BJ (cell line): ENCODE measurements at places on chromosomes 1 and 21.

DNA sequence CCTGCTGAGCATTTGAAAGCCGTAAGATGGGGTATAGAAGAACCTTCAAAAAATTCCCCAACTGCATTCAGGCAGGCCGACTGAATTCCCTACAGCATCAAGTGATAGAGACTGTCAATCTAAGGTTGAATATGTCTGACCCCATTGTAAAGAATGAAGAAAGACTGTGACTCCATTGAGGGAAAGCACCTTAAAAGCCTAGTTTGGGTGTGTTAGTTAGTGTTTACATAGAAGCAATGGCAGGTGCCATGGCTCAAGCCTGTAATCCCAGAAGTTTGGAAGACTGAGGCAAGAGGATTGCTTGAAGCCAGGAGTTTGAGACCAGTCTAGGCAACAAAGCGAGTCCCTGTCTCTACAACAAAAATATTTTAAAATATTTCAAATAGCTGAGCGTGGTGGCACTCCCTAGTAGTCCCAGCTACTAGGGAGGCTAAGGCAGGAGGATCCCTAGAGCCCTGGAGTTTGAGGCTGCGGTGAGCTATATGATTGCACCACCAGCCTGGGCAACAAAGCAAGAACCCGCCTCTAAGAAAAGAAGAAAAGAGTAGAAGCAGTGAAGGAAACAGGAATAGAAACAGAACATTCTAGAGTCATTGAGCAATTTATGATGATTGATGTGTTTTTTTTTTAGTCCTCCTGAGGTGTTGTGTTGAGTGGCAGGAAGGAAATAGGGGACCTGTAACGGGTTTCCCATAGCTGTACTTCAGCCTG lies 15.4 kb downstream of the POLR3GL start:
- DNase-seq: no peak

GRCh38 chr1:58745117-58745516 lies 38.7 kb downstream of the JUN start:
- DNase-seq: no peak

- DNase-seq: no peak
Observed at GRCh38 chr1:7561331-7561921, 209.7 kb upstream of the VAMP3 start.

- no peak for DNase-seq
Observed at GRCh38 chr1:46617833-46618232, 1.2 kb upstream of the MOB3C start.

- no peak for DNase-seq
Observed at GRCh38 chr21:15539376-15539775, 190.4 kb upstream of the USP25 start.

DNA sequence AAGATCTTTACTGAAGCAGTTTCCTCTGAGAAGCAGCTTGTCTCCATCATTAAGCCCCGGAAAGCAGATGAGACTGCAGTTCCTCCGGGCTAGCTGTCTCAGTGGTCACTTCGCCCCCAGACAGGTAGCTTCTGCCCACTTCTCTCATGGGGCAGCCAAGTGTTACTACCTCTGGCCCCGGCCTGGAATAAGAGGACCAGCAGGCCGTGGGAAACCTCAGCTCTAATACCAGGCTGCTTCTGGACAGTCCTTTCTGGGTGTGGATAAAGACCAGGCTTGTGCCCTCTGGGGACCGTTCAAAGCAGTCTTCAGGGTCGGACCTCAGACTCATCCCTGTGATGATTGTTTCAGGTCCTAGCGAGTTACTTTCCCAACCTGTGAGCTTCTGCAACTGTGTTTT lies 54.8 kb downstream of the RUNX3 start:
- no peak for DNase-seq

DNA sequence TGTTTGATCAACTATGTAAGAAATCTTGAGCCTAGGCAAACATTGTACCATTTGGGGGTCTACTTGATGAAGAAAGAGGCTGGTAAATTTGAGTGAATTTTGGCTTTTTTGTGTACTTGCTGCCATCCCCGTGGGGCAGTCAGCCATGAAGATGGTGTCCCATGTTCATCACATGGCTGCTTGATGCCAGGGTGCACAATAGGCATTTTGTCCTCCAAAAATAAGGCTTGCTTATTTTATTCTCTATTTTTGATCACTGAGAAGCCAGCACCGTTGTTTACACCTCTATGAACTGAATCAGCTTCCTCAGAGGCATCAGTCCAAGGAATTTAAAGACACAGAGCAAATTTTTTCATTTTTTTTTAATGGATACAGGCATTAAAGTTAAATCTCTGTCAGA lies 1195.7 kb downstream of the AMY1C start:
- no peak for DNase-seq

DNA sequence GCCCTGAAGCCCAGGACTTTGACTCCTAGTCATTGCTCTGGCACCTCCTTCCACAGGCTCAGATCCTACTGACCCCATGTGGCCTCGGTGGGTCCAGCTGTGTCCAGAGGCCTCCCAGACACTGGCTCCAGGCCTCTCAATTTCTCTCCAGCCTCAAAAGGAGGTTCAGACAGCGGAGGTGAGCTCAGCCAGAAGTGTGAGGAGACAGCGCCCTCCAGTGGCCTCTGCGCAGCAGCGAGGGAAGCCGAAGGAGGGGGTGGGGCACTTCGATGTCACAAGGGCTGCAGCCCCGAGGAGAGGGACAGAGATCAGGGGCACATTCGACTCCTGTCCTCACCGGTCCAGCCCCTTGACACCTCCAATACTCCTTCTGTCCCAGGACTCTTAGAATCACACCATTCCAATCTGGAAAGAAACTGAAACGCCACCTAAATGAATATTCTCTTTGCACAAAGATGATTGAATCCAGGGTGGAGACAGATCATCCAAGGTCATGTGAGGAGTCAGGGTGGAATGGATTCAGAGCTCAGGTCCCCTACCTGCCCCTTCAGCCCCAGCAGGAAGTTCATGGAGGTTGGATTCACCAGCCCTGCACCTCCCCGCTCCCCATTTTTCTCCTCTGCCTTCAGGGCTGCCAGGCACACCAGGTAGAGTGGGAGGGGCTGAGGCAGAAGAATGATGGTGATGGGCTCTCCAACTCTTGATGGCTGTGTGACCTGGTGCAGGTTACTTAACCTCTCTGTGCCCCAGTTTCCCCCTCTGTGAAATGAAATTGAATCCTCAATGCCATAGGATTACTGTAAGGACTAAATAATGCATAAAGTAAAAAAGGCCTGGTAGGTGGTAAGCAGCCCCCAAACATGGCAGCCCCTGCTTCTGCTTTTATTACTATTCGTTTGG lies 34.8 kb upstream of the ZBTB40 start:
- DNase-seq: no peak

DNA sequence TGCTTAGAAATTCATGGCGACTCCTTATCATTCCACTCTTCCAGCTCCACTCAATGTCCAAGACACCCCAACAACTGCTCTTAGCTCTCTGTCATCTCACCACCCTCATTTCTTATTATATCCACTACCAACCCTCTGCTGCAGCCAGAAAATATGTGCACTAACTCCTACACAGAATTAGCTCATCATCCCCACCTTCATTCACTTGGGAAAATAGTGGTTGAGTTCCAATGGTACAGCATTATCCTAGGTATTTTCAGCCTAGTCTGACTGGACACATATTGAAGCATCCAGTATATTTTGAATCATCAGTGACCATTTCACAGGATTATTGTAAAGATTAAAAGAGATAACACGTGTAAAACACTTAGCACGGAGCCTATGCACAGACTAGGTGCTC lies 16.7 kb upstream of the VSIG8 start:
- DNase-seq: no peak

DNA sequence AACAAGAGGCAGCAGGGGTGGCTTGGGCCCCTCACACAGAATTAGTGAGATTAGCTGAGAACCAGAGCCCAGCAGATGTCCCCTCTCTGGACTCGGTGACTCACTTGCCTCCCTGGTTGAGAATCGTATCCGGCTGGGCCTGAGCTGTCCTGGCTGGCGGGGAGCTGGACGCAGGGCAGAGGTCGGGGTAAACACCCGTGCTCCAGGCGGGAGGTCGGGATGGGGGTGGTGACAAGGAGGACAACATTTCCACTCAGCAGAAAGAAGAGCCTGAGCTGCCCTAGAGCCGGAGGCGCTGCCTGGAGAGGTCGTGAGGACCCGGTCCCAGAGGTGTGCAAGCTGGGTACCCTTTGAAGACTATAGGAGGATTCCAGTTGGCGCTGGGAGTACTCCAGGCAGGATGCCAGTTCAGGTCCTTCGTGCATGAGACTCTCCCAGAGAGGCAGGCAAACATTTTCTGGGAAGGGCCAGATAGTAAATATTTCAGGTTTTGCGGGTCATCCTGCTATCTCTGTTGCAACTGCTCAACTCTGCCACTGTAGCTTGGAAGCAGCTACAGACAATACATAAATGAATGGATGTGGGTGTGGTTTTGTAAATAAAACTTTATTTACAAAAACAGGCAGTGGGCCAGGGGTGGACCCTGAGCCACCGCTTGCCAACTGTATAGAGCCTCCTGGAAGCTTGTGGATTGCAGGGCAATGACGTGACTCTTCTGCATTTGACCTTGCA lies 116.8 kb upstream of the WNT4 start:
- no peak for DNase-seq

GRCh38 chr1:5493851-5494311 lies 498.3 kb downstream of the NPHP4 start:
- DNase-seq: no peak

GRCh38 chr1:64514197-64514765 lies 44.4 kb downstream of the CACHD1 start:
- DNase-seq: peak; percentile 44

DNA sequence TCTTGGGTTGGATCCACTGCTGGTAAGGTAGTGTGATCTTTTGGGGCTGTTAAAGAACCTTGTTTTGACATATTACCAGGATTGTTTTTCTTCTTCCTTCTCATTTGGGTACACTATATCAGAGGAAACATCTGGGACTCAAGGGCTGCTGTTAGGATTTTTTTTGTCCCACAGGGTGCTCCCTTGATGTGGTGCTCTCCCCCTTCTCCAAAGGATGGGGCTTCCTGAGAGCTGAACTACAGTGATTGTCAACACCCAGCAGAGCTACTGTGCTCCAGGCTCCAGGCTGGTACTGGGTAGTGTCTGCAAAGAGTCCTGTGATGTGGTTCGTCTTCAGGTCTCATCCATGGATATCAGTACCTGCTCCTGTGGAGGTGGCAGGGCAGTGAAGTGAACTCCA lies 20.6 kb downstream of the IFI16 start:
- DNase-seq: no peak

DNA sequence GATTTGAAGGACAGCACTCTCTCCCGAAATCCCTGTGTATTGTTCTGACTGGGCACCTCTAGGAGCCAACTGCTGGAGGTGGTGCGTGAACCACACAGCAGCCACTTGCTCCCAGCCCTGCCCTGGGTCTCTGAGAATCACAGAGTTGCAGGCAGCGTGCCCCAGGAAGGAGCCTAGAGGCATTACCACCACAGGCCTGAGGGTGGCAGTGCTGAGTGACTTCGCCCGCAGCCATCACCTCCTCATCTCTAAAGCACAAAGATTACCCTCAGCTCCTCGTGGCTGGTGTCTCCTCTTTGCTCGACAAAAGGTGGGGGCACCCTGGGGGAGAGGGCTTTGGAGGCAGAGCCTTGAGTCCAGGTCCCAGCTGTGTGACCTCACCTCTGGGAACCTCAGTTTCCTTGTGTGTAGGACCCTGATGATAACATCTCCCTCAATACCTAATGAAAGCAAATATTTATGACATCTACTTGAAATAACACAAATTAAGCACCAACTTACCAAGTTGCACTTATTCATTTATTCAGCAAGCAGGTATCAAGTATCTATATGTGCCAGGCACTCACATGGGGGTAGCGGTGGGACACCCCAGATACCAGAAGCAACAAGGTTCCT lies 86.3 kb downstream of the VWA5B1 start:
- no peak for DNase-seq

DNA sequence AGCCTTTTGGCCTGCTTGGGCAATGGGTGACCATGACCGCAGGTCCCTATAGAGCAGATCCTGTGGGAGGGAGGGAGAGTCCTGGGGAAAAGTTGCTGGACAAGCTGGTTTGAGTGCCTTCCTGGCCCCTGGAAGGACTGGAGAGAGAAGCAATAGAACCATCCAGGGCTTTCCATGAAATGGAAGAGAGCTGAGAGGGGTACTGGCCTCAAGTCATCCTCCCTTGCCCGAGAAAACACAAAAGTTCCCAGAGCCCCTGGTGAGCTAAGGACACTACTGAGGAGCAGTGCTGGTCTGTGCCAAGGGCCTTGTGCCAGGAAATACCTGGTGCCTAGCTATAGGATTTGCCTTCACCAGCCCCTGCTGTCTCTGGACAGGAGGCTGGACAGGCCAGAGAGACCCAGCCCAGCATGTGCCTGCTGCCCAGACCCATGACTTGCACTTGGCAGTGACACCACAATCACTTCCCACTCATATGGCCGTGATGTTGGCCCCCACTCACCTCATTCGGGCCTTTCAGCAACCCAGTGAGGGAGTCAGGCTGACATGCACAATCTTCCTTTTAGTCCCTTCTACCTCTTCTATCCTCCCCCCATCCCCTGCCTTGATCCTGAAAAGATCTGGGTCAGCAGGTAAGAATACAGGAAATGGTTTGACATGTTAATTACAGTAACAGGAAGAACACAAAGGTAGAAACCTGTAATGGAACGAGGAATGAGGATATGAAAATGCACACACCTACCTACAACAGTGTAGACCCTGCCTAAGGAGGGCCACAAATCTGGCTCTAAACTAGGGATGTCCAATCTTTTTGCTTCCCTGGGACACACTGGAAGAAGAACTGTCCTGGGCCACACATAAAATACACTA lies 7.0 kb downstream of the SH3BP5L start:
- DNase-seq: no peak
